ENCODE measurements at places on chromosomes 13 and 19.

DNA sequence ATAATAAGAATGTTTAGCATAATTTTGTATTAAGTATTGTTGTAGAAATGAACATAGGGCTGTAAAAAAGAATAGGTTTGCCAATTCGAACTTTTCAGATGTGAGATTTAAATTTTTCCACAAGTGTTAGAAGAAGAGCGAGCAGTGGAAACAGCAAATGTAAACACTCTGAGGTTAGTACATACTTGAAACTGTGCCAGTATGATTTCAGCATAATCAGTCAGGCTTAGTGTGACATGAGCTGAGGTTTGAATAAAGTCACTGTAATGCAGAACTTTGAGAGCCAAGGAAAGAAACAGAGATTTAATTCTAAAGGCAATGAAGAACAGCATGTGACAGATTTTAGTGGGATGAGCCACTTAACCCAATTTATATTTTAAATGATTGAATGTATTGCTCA lies 2166.4 kb downstream of the PCDH9 start:
- no peak for DNase-seq

- DNase-seq = no peak
Observed at GRCh38 chr19:7898967-7899366, 4.7 kb upstream of the MAP2K7 start.

- DNase-seq = no peak
Observed at GRCh38 chr13:84294576-84294975, 412.3 kb upstream of the SLITRK1 start.

DNA sequence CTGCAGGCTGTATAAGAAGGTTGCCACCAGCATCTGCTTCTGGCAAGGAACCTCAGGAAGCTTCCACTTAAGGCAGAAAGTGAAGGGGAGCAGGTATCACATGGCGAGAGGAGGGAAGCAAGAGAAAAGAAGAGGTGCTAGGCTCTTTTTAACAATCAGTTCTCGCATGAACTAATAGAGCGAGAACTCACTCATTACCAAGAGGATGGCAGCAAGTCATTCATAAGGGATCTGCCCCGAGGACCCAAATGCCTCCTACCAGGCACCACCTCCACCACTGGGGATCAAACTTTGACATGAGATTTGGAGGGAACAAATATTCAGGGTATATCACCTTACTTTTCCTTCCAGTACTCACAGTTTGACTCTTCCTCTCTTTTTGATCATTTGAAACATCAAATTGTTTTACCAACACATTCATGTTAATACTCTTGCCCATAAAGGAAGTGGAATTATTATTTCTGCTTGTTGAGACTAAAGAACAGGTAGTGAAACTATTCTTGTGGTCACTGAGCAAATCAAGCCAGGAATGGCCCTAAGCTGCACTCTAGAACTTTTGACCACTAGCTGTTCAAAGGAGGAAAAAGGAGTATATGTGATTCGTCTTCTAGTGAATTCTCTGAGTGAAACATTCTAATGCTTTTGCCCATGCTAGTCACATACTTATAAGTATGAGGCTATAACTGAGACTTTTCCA lies 45.0 kb downstream of the LACC1 start:
- DNase-seq = no peak

DNA sequence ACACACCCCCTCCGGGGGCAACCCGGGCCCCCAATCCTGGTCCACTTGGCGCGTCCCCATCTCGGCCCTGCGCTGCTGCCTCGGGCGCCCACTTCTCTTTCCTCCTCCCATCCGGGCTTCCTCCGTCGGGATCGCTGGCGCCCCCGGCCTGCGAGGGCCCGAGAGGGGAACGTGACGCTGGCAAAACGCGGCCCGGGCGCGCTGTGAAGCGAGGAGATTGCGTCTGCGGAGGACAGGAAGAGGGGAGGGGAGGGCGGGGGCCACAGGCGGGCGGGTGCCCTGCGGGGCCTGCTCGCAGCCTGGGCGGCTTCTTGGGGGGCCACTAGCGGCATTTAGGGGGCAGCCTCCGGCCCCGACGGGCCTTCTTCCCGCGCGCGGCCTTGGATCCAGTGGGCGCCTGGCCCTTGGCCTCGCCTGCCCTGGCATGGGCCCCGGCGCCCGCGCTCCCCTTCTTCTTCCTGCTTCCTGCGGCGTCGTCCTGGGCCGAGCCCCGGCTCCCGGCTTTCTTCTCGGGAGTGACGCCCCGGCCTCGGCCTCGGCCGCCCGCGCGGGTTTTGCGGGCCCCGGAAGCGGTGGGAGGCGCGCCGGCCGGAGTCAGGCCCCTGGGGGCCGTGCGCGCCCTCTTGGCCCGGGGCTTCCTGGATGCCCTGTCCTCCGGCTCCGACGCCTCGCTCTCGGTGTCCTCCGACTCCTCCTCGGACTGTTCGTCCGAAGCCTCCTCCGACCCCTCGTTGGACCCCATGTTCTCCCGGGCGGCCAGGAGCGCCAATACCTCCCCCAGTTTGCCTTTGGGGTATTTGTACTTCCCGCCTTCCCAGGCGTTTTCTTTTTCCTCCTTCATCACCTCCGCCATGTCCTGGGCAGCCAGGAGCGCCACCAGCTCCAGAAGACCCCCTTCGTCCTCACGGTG lies 2.2 kb downstream of the PNMA8B start:
- DNase-seq = no peak

DNA sequence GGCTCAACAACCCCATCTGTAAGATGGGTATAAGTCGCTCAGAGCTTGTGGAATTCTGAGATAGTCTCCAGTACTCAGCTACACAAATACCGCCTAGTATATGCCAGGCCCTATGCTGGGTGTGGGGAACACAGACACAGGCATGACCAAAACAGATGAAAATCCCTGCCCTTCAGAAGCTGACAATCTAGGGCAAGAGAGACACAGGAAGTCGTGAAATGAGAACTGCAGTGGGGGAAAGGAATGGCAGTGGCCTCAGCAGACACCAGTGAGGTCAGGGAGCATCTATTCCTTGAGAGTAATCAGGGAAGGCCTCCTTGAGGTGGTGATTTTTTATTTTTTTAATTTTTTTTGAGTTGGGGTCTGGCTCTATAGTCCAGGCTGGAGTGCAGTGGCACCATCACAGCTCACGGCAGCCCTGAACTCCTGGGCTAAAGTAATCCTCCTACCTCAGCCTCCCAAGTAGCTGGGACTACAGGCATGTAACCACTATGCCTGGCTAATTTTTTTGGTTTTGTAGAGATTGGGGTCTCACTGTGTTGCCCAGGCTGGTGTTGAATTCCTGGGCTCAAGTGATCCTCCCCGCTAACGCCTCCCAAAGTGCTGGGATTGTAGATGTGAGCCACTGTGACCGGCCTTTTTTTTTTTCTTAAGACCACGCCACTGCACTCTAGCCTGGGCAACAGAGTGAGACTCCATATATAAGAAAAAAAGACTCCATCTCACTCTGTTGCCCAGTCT lies 3.2 kb downstream of the TMIGD2 start:
- DNase-seq = no peak

DNA sequence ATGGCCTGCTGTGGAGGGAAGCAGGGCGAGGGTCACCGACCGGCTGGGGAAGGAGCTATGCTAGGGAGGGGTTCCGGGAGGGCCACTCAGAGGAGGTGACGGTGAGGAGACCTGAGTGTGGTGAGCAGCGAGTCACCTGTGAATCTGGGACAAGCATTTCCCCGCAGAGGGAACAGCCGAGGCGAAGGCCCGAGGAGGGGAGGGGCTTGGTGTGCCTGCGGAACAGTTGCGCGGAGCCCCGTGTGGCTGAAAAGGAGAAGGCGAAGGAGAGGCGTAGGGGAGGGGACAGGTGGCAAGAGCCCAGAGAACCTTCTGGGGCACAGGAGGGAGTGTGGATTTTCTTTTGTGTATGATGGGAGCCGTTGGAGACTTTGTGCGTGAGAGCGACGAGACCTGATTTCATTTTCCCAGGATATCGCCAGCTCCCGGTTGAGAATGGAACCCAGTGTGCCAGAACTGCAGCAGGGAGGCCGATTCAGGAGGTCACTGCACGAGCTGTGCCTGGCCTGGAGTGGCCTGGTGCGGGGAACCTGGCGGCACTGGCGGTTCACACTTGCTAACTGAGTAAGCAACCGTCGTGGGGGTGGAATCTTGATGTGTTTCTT lies 117.7 kb upstream of the ZNF507 start:
- no peak for DNase-seq

DNA sequence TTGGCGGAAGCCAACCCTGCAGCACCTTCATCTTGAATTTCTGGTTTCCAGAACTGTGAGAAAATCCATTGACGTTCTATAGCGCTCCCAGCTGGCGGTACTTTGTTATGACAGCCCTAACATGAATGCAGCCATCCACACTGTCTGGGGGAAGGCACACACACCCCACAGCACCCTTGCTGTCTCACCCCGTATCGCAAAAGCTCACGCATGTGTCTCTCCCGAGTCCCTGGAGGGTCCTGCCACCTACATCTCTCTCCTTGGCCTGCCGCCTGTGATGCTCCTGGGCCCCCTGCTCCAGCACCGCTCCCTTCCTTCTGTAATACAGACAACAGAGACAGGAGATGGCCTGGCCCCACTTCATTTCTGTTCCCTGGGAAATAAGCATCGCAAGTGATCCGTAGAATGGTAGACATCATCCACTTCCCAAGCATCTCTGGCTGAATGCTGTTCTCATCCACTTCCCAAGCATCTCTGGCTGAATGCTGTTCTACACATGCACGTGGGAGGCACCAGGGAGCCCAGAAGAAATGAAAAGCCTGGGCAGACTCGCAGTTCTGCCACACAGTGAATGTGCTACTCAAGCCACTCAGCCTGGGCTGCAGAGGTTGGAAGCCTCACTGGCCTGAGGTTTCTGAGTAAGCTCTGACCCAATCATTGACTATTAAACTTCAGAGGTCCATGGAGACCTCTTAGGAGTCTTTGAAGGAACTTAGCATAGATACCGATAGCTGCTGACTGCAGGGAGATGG lies 29.6 kb downstream of the EPN1 start:
- DNase-seq = no peak

DNA sequence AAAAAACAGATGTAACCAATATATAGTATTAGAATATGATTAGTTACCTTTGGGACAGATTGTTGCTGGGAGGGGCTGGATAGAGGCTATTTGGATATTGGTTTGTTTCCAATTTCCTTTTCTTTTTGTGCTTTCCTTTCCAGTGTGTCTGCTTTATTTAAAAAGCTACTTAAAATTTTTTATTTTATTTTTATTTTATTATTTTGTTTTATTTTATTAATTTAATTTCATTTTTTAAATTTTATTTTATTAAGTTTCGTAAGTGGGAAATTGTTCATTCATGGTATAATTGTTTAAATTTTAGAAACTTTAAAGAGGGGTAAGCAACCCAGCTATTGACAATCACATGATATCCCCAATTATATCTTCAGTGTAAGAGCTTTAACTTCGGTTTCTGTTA lies 2077.0 kb upstream of the PCDH20 start:
- DNase-seq = no peak

GRCh38 chr13:97466722-97467121 lies 32.8 kb downstream of the RAP2A start:
- DNase-seq = no peak

All from effector memory CD8-positive, alpha-beta T cell (primary cell).